ENCODE measurements at places on chromosomes 16 and 17.

DNA sequence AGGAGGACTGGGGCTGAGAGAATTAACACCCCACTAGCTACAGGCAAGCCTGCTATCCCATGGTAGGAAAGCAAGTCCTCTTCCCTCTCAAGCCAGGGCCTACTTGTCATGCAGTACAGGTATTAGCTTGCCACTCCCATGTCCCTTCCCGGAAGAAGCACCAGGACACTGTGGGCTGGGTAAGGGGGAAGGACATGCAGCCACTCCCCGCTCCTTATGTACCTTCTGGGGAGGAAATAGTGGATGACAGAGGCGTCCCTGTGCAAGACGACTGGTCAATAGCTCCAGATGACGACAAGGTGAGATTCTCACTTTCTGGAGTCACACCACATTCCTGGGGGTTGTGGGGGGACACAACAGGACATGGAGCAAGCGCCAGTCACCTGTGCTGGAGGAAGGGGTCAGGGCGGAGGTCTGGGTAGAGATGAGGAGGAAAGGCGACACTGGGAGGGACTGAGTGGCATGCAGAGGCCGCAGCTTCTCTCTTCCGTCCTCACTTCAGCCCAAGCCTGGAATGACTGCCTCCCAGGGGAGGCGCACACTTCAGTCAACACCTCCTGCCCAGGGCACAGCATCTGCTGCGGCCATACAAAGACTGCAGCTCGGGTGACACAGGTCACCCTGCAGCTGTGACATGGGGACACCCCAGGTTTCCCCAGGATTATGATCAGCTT, 15.1 kb upstream of the FOXJ1 start:
- H3K27ac ChIP-seq, result no peak overlapping the region
- DNase-seq, result no peak
- no peak overlapping the region for H3K4me3 ChIP-seq
- no peaks in the 10 kb centered on the region for H3K36me3 ChIP-seq
- peaks cover 8% of the 10 kb centered on the region for H3K27me3 ChIP-seq
- H3K4me1 ChIP-seq, result no peaks in the 10 kb centered on the region

- H3K27ac ChIP-seq, result no peak overlapping the region
- no peak overlapping the region for H3K4me3 ChIP-seq
- H3K4me1 ChIP-seq, result no peaks in the 10 kb centered on the region
Observed at GRCh38 chr17:72176951-72177660, 56.3 kb downstream of the SOX9 start.

DNA sequence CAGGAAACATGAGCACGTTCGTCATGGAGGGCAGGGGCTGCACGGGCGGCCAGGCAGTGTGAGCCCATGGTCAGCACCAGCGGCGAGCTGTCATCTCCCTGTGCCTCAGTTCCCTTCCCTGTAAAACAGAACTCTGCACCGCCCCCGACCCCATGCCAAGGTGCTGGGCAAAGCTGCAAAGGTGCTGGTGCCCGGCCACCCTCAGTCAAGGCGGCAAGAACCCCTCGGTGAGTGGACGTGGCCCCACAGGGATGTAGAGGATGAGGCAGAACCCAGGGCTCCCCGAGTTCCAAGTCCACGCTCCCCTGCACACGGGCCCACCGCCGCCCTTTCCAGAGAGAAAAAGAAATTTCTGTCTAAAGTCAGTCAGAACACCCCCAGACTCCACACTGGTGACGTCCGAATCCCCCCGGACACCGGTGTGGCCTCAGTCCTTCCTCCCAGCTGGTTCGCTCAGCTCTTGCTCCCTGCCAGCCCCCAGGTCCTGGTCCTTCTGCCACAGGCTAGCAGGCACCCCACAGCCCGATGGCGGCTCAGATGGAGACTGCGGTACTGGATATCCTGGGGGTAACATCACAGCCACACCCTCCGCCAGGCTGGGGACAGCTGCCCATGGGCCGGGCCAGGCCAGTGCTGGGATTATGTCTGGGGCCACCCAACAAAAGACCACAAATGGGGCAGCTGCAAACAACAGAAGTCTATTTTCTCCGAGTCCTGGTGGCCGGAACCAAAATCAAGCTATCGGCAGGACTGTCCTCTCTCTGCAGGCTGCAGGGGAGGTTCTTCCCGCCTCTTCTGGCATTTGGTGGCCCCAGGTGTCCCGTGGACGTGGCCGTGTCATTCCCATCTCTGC, 14.4 kb upstream of the BAHCC1 start:
- H3K36me3 ChIP-seq, result no peaks in the 10 kb centered on the region
- no peak for DNase-seq
- H3K4me1 ChIP-seq, result no peaks in the 10 kb centered on the region
- no peaks in the 10 kb centered on the region for H3K27me3 ChIP-seq
- no peak overlapping the region for H3K4me3 ChIP-seq

- H3K4me3 ChIP-seq, result no peak overlapping the region
- H3K27me3 ChIP-seq, result no peaks in the 10 kb centered on the region
- no peak overlapping the region for H3K27ac ChIP-seq
- no peak for DNase-seq
Observed at GRCh38 chr16:68197250-68197649, 38.7 kb downstream of the ESRP2 start.

DNA sequence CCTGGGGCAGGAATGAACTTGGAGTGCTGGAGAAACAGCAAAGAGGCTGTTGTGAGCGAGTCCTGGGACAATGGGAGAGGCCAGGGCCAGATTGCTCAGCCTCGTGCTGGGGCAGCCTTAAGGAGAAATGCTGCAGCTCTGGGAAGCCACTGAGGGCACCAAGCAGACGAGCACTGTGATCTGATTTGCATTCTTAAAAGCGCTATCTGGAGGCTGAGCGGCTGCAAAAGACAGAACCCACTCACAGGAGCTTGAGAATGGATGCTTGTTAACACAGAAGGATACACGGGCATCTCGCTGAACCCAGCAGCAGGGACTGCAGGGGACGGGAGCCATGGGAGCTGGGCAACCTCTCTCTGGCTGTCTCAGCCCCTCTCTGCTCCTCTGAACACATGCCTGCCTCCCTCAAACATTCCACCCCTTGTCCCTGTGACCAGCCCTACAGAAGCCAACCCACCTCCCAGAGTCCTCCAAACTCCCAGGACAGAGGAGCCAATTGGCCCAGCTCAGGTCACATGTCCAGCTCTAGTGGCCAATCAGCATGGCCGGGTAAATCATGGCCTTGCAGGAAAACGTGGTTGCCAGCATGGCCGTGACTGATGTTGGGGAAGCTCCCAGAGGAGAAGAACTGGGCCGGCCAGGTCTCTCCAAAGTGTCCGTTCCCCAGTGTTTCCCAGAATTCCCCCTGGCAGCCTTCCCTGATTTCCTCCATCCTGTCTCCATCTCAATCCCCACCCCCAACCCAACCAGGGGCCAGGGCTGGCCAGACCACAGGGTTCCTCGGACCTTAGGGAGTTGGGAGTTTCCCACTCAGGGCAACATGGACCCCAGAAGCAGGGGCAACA, 60.3 kb downstream of the GSG1L start:
- no peak overlapping the region for H3K4me3 ChIP-seq
- H3K4me1 ChIP-seq, result no peaks in the 10 kb centered on the region
- no peaks in the 10 kb centered on the region for H3K27me3 ChIP-seq
- no peak overlapping the region for H3K27ac ChIP-seq
- no peaks in the 10 kb centered on the region for H3K36me3 ChIP-seq

DNA sequence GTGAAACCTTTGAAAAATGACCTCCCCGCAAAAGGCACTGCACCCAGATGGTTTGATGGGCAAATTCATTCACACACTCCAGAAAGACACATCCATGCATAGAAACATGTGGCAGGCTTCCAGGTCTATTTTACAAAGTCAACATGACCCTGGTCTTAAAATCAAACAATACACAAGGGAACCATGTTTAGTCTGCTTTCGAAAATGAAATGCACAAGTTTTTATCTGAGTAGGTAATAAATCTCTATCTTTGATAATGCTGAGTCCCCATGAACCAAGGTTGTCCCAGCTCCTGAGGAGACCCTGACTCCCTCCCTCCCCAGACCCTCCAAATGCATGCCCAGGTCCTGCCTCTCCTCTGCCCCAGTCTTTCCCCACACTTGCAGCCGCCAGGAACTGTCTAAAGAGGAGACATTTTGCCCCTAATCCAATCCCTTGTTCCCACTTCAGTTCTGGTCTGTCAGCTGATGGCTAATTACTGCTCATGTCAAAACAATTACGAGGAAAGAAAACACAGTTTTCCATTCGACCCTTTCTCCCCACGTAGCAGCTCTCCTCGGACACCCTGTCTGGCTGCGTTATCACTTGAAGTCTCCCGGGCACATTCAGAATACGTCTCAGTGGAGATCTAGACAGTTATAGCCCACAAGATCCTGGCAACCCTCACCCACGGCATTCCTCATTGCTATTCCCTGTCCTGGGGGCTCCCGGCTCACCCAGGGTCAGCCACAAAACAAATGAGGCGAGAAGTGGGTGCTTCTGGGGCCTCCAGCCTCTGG, 68.8 kb upstream of the RCVRN start:
- DNase-seq, result no peak
- no peak overlapping the region for H3K4me3 ChIP-seq
- H3K27me3 ChIP-seq, result no peaks in the 10 kb centered on the region
- H3K4me1 ChIP-seq, result no peaks in the 10 kb centered on the region
- no peak overlapping the region for H3K27ac ChIP-seq

- H3K27ac ChIP-seq, result no peak overlapping the region
- peaks cover 21% of the 10 kb centered on the region for H3K27me3 ChIP-seq
- DNase-seq, result no peak
- no peak overlapping the region for H3K4me3 ChIP-seq
Observed at GRCh38 chr17:40558300-40558889, 6.9 kb downstream of the CCR7 start.

- H3K4me1 ChIP-seq, result no peaks in the 10 kb centered on the region
- no peak overlapping the region for H3K4me3 ChIP-seq
- H3K36me3 ChIP-seq, result no peaks in the 10 kb centered on the region
- peaks cover 5% of the 10 kb centered on the region for H3K27me3 ChIP-seq
Observed at GRCh38 chr16:31242206-31242605, 17.6 kb upstream of the ITGAM start.

DNA sequence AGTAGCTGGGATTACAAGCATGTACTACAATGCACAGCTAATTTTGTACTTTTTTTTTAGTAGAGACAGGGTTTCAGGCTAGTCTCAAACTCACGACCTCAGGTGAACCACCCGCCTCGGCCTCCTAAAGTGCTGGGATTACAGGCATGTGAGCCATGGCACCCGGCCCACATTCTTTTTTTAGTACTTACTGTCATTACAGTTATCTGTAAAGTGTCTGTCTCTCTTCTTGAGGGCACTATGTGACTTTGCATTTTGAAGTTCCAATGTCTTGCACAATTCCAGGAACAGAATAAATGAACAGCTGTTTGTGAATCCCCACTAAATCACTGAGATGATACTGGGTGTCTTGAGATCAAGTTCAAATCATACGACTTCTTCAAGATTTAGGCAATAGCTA, 1540.3 kb downstream of the CDH11 start:
- H3K27me3 ChIP-seq, result no peaks in the 10 kb centered on the region
- no peaks in the 10 kb centered on the region for H3K4me1 ChIP-seq
- no peak overlapping the region for H3K4me3 ChIP-seq
- H3K36me3 ChIP-seq, result no peaks in the 10 kb centered on the region

DNA sequence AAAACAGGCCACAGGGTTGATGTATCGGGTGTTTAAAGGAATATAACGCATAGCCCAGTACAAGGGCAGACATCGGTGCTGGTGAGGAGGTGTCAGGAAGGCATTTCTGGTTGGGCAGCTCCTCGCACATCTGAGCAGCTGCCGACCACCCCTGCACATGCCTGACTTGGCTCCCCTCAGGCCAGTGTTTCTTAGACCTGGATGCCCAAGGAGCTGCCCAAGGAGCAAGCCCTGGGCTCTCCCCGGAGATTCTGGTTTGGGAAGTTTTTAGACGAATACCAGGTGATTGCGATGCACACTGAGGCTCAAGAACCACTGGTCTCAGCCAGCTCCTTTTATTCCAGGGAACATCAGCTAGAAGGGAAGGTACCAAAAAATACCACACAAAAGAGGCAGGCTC, 11.6 kb downstream of the WIPI1 start:
- peaks cover 21% of the 10 kb centered on the region for H3K4me1 ChIP-seq
- H3K27me3 ChIP-seq, result no peaks in the 10 kb centered on the region
- no peak overlapping the region for H3K4me3 ChIP-seq

DNA sequence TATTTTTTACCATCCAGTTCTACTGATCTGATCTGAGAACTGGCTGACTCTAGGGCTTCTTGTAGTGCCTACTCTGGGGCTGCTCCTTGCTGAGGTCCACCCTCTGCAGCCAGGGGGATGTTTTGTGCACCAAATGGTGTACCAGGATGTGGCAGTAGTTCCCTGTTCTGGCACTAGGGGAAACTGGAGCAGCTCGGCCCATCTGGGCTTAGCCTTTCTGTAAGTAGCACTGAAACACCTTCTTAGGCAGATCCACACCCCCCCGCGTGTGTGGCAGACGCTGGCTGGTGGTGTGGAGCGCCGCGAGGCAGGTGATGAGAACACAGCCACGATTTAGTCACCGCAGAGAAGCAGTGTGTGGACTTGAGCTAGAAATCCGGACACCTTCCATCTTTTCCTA, 17.0 kb downstream of the DUSP14 start:
- H3K4me1 ChIP-seq, result no peaks in the 10 kb centered on the region
- H3K27me3 ChIP-seq, result no peaks in the 10 kb centered on the region
- peak; percentile 38 for DNase-seq
- no peak overlapping the region for H3K27ac ChIP-seq
- H3K36me3 ChIP-seq, result no peaks in the 10 kb centered on the region

GRCh38 chr16:67372664-67373063, 20.6 kb downstream of the TPPP3 start:
- peak; percentile 40 for DNase-seq
- no peak overlapping the region for H3K27ac ChIP-seq
- no peak overlapping the region for H3K4me3 ChIP-seq
- peaks cover 17% of the 10 kb centered on the region for H3K27me3 ChIP-seq
- no peaks in the 10 kb centered on the region for H3K4me1 ChIP-seq

DNA sequence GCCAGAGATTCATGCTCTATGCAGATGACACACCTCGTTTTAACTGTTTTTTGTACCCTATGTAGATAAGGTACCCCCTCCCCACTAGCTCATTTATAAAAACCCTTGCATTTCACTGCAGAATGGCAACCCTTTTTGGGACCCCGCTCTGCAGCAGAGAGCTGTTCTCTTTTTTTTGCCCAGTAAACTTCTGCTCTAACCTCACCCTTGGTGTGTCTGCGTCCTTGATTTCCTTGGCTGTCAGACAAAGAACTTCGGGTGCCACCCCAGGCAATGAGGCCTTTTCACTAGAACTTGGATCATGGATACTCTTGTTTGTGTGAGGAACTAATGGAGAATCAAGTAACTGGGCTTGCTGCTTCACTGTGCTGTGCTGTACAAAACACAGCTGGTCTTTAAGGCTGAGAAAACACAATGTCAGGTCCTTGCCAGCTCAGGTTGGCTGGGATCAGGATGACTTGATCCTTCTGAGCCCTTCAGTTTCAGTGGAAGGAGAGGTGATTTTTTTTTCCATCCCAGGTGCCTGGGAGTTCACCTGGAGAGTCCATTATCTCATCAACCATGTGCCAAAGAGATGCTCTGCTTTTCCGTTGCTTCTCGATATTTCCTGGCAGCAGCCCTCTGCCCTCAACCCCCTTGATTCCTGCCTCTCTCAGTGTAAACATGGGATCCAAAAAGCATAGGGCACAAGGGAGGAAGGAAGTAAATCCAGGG, 133.2 kb upstream of the FAM20A start:
- no peaks in the 10 kb centered on the region for H3K36me3 ChIP-seq
- no peaks in the 10 kb centered on the region for H3K27me3 ChIP-seq
- H3K4me3 ChIP-seq, result no peak overlapping the region
- H3K4me1 ChIP-seq, result peaks cover 10% of the 10 kb centered on the region

GRCh38 chr17:51374209-51374608, 113.9 kb downstream of the UTP18 start:
- no peak for DNase-seq
- H3K4me1 ChIP-seq, result no peaks in the 10 kb centered on the region
- no peaks in the 10 kb centered on the region for H3K36me3 ChIP-seq
- H3K4me3 ChIP-seq, result no peak overlapping the region
- no peak overlapping the region for H3K27ac ChIP-seq

GRCh38 chr16:70298988-70299938, at the start of gene DDX19B:
TSS of gene DDX19B (plus strand) at chr16:70299186. CDS start at chr16:70299298, 112 bp downstream.
- H3K27ac ChIP-seq, result peak within 1 kb of the TSS; percentile 61
- DNase-seq, result peak; percentile 74
- H3K27me3 ChIP-seq, result no peaks in the 10 kb centered on the region
- H3K4me1 ChIP-seq, result peaks cover 3% of the 10 kb centered on the region
- H3K4me3 ChIP-seq, result peak within 1 kb of the TSS; percentile 94
